ENCODE measurements at places on chromosomes 4 and X.
A peak's percentile ranks its signal among the peaks of the same experiment; 100 is the strongest.

GRCh38 chrX:7214251-7214650 is 66.3 kb upstream of the PUDP start:
- DNase-seq, result no peak

- DNase-seq, result peak; percentile 62
These were observed 121.6 kb upstream of the FAT1 start for GRCh38 chr4:186845137-186845842.

DNA sequence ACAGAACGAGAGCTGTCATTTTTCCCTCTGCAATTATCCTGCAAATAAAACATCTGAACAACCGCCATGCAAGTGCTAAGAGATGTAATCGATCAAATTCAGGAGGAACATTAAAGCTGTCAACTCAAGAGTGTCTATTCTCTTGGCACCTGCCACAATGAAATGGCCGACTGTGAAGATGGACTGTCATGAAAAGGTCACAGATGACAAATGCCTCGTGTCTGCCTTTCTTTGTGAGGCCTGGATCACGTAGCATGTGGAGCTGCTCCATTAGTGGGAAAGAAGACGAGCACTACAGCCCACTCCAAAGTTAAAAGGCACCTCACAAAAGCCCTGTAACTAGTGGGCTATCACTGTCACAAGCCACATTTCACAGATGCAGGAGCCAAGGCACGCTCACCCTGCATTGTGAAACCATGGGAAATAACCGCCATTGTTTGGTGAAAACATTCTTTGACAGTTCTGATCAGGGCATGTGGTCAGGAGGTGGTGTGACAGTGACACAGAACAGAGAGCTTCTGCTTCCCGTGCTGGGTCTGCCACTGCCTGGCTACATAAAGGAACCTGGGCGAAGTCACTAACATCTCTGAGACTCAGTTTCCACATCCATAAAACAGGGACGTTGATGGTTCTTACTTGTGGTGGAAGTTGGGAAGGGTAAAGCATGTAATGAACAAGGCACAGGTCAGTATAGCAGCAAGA is 98.9 kb downstream of the EVC2 start:
- DNase-seq, result no peak

- DNase-seq, result no peak
These were observed 28.4 kb downstream of the SLAIN2 start for GRCh38 chr4:48369771-48370170.

DNA sequence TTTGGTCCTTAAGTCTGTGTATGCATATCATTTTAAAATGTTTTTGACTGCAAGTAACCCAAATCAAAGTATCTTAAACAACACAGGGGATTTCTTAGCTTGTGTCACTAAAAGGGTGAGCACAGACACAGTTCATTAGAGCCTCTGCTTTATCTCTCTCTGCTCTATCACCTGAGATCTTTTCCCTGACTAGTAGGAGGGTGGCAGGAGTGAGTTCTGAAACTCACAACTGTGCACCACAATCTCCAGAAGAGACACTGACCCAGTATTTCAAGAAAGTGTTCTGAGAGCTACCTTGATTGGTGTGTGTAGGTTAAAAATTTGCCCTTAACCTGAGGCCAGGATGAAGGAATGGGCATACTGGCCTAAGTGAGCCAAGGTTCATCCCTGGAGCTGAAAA is 24.8 kb downstream of the CCSER1 start:
- no peak for DNase-seq

- DNase-seq, result no peak
These were observed 13.5 kb downstream of the ASB11 start for GRCh38 chrX:15301924-15302323.

GRCh38 chr4:169033660-169034059 is 23.6 kb upstream of the CBR4 start:
- DNase-seq, result no peak

GRCh38 chr4:162959046-162959445 is 207.6 kb downstream of the NAF1 start:
- no peak for DNase-seq

DNA sequence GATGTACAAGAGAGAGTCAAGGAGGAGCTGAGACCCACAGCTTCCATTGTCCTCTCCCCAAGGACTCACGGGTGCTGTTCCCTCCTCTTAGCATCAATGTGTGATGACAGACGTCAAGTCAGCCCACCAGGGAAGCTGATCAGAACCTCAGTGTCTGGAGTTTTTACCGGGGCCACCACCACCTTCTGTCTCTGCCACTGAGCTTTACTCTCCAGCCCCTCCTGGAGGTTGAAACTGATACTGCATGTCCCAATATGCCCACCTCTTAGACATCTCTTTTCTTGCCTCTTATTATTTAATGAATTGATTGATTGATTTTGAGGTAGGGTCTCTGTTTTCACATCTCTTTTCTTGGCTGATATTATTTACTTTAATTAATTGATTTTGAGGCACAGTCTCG is 10.3 kb upstream of the AKAP17A start:
- no peak for DNase-seq

- DNase-seq, result no peak
These were observed 94.8 kb downstream of the MAML3 start for GRCh38 chr4:140059159-140059558.

DNA sequence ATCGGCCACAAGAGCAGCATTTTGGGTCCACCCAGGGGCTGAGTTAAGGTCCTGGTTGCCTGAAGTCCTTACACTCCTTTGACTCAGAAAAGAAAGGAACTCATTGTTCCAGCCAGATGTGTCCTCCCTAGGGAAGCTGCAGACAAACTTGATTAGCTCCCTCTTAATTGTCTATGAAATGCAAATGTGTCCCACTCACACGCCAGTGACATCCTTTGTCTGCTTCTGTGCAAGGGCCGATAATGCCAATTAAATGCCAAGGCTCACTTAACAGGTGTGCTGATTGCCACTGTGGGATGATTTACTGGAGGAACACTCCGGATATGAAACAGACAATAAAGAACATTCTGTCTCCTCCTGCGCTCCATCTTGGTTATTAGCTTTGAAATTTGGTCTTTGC is 332.9 kb upstream of the CPEB2 start:
- DNase-seq, result no peak

DNA sequence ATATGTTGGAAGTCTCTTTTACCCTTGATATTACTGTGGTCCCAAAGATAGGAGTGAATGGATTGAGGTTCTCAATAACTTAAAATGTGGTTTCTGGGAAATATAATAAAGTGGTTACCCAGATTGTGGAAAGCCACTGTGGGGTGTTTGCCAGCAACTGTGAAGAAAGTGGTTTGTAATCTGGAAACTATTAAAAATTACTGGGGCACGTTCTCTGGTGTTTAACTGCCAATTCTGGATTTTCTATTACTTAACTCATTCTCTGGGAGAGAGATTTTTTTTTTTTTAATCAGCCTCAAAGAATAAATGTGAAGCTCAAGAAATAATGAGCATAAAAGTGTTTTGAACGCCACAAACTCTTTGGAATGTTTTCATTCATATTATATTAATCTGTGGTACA is 4.9 kb upstream of the CXCL6 start:
- no peak for DNase-seq

DNA sequence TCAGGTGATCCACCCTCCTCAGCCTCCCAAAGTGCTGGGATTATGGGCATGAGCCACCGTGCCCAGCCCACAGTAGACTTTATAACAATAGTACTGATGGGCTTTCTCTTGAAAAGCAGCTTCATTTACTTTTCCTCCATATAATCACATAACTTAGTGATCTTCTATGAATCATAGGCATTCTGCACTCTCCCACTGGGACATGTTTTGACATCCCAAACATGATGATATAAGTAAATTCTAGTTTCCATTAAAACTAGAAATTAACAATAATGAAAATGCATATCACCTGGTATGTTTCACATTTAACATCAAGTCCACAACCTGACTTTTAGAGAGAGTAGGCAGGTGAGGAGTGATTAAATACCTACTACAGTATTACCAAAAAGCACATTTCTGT is 96.5 kb downstream of the CAMK2D start:
- DNase-seq, result no peak

DNA sequence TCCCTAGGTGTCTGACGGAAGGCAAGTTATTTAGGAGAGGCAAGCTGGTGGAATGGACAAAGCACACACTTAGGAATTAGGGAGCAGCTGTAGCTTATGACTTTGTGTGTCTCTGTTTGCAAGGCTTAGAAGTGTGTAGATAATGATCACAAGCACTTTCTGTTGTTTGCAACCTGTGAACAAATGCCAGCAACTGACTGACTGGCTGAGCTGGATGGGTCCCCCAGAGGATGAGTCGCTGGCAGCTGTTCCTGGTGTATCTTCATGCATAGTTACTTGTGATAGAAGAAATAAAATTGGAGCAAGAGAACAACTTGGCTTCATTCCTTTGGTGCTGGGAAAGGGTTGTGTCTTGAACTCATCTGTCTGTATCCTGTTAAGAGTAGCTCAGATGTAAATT is 64.2 kb upstream of the BEND4 start:
- DNase-seq, result no peak

GRCh38 chrX:153828723-153829548 is 1.4 kb downstream of the PDZD4 start:
- no peak for DNase-seq

GRCh38 chrX:68421636-68422035 is 11.7 kb downstream of the OPHN1 start:
- DNase-seq, result no peak

GRCh38 chr4:185740471-185740873 is 71.5 kb downstream of the SORBS2 start:
- no peak for DNase-seq

DNA sequence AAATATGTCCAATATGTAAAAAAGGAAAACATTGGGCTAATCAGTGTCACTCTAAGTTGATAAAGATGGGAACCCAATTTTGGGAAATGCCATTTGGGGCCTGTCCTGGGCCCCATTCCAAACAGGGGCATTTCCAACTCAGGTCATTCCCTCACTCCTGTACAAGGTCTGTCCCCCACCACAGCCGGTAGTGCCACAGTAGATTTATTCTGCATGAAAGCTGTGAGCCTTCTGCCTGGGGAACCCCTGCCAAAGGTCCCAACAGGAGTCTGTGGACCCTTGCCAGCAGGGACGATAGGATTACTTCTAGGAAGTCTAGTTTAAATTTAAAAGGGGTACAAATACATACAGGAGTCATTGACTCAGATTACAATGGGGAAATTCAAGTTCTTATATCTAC is 317.6 kb upstream of the GNPDA2 start:
- DNase-seq, result no peak

- no peak for DNase-seq
These were observed at the start of gene SPATA18 for GRCh38 chr4:52051213-52051614. Gene SPATA18 (plus strand): TSS chr4:52051304. CDS start chr4:52051705, 401 bp downstream.

GRCh38 chr4:82906469-82906868 is 5.9 kb downstream of the THAP9 start:
- DNase-seq, result no peak

GRCh38 chr4:28225689-28226353 is 1365.2 kb downstream of the STIM2 start:
- DNase-seq, result no peak

DNA sequence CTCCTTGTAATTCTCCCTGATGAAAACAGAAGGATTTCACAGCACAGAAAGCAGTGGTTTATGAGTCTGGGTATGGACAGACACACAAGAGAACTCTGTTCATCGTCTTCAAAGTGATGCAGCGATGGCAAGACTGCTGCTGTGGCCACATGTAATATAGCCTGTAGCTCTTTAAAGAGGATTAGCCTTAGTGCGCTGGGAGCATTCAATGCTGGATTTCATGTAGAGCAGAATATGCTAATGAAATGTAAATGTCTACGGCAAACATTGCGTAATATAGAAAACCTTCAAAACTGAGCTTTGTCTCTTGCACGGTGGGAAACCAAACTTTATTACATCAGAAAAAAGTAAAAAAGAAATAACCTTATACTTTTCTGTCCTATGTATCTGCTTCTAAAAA is 42.9 kb downstream of the ALPK1 start:
- DNase-seq, result no peak

- DNase-seq, result no peak
These were observed 126.6 kb downstream of the SLC39A8 start for GRCh38 chr4:102218656-102219055.

- DNase-seq, result no peak
These were observed 50.1 kb upstream of the ACSL4 start for GRCh38 chrX:109782994-109783700.

GRCh38 chr4:113566015-113566795 is 195.3 kb downstream of the CAMK2D start:
- DNase-seq, result no peak

- no peak for DNase-seq
These were observed 1.4 kb upstream of the VEGFC start for GRCh38 chr4:176794151-176794550.

GRCh38 chr4:41719417-41719816 is 29.1 kb downstream of the PHOX2B start:
- DNase-seq, result no peak

DNA sequence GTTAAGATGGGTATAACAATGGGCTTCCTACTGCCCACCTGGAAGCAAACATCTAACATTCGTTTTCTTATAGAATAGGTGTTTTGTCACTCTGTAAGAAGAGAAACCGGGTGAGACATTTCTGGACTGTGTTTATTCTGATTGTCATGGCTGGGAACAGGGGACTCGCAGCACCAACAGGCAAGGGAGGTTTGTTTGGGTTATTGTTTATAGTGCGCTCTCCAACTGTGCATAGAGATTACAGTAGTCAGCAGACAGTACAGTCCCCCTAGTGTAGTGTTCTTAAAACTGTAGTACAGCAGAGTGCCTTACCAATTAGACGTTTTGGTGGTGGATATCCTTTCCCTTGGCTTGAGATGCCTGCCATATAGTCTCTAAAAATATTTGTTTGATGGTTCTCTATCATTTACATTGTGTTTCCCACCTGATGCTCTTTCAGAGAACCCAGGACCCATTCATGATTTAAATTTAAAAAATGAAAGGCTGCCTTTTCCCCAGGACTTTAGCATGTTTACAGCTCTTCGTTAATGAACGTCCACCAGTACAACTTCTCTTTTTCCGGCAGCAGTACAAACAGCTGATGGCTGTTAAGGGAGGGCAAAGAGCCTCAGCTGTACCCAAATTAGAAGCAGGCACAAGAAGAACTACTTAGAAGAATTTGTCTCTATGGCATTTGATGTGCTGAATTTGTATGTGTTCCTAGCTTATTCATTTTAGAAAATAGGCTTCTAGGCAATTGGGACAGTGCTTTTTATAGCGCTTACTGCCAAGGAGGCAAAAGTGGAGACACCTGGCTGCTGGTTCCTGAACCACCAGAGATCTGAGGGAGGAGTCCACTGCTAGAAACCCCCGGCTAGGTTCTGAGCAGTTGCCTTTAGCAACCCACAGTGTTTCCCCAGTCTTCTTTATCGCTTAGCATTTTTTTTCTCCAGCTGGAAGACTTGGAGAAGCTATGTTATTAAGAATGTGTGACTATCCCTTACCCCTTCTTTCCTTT is 1.0 kb upstream of the RNF150 start:
- no peak for DNase-seq

DNA sequence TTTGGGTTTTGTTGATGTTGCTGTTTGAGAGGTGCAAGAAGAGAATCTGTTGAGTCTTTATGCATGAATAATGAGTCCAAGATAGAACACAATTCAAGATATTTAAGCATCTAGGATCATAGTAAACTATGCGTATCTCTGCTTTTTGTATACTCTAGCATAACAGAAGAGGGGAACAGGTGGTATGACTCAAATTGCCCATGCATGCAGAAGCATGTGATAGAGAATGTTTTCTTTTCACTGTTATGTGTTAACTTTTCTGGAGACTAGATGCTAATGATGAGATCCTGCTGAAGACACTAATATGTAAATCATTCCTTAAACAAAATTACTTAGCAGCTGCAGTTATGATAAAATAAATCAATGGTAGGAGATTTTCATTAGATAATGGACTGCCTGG is 165.3 kb upstream of the FTHL17 start:
- DNase-seq, result no peak

GRCh38 chr4:82792912-82793649 is 5.5 kb downstream of the SCD5 start:
- no peak for DNase-seq

GRCh38 chr4:120843849-120844527 is 78.5 kb downstream of the PRDM5 start:
- DNase-seq, result no peak
